ENCODE measurements at places on chromosomes 12 and 14.
A peak's percentile ranks its signal among the peaks of the same experiment; 100 is the strongest.

GRCh38 chr14:61107869-61108493, 126.9 kb downstream of the SLC38A6 start:
- no peak overlapping the region for H3K27ac ChIP-seq
- H3K27me3 ChIP-seq: no peaks in the 10 kb centered on the region
- H3K36me3 ChIP-seq: no peaks in the 10 kb centered on the region
- no peak overlapping the region for H3K4me3 ChIP-seq

GRCh38 chr12:114286145-114286544, 119.8 kb downstream of the TBX5 start:
- no peaks in the 10 kb centered on the region for H3K27me3 ChIP-seq
- no peaks in the 10 kb centered on the region for H3K4me1 ChIP-seq
- H3K27ac ChIP-seq: no peak overlapping the region
- H3K4me3 ChIP-seq: no peak overlapping the region
- DNase-seq: no peak
- no peaks in the 10 kb centered on the region for H3K36me3 ChIP-seq

DNA sequence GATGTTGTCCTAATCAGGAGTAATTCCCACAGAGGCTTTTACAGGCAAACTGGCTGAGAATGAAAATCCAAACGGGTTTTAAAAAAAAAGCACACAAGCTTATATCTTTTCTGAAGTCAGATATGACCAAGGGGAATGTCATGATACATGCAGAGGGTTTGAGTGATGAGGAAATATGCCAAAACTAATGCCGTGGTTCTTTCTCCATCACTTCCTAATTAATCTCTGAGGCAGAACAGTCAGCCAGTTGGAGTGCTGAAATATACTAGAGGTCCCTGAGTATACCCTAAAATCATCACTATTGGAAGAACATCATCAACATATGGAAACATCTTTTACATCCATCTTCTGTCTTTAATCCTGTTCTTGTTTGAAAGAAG, 160.8 kb upstream of the FAR2 start:
- no peak for DNase-seq
- H3K27me3 ChIP-seq: peaks cover 4% of the 10 kb centered on the region
- no peak overlapping the region for H3K27ac ChIP-seq
- no peaks in the 10 kb centered on the region for H3K36me3 ChIP-seq
- H3K4me1 ChIP-seq: no peaks in the 10 kb centered on the region

DNA sequence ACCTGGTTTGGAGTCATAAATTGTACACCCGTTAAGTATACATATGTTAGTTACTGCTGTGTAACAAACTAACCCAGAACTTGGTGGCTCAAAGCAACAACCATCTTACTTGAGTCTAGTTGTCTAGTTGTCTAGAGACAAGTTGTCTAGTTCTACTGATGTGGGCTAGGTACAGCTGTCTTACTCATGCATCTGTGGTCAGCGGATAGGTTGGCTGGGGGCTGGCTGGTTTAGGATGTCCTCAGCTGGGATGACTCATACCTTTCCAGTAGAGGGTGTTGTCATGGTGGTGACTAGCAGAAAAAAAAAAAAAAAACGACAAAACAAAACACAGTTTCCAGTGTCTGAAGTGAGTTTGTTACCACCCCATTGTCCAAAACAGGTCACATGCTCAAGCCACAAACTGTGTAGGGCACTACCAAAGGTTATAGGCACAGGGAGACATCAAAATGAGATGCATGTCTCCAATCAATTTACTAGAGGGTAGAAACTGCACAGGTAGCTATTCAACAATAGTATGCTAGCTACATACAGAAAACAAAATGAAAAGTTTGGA, 680.3 kb downstream of the MED13L start:
- H3K4me3 ChIP-seq: no peak overlapping the region
- no peak for DNase-seq
- H3K27ac ChIP-seq: no peak overlapping the region
- H3K36me3 ChIP-seq: no peaks in the 10 kb centered on the region
- H3K27me3 ChIP-seq: peaks cover 6% of the 10 kb centered on the region

DNA sequence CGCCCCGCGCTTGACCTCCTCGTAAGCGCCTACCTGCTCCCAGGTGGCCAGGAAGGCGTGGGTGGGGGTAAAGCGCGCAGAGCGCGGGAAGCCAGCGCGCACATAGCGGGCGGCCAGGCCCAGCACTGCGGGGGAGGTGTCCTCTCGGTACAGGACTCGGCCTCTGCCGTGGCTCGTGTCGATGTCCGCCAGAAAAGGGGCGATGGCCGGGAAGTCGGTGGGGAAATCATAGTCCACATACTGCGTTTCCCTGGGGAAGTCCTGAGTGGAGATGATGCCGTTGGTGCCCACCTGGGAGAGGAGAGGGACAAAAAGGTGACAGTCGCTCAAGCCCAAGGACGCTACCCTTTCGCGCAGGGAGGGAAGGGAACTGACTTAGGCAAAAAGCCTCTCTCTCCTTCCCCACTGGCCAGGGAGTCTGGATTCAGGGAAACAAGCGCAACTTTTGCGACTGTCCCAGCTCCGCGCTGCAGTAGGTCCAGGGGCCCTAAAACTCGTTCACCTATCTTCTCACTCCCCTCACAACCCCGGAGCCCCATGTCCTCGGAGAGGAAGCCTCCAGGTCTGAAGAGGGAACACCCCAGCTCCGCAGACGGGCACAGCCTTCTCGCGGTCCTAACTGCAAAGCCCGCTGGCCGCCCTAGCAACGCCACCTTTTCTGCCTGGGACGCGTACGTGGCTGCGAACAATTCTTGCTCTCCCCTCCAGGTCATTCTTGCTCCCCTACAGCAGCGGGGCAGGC, 815 bp downstream of the NID2 start:
- no peaks in the 10 kb centered on the region for H3K36me3 ChIP-seq
- peak overlapping the region; percentile 70 for H3K4me3 ChIP-seq
- peaks cover 33% of the 10 kb centered on the region for H3K27me3 ChIP-seq
- H3K4me1 ChIP-seq: peaks cover 32% of the 10 kb centered on the region
- H3K27ac ChIP-seq: peak overlapping the region; percentile 72

GRCh38 chr14:96681829-96682228, 115.4 kb upstream of the VRK1 start:
- no peaks in the 10 kb centered on the region for H3K4me1 ChIP-seq
- peaks cover 5% of the 10 kb centered on the region for H3K27me3 ChIP-seq
- H3K4me3 ChIP-seq: no peak overlapping the region
- no peak overlapping the region for H3K27ac ChIP-seq

DNA sequence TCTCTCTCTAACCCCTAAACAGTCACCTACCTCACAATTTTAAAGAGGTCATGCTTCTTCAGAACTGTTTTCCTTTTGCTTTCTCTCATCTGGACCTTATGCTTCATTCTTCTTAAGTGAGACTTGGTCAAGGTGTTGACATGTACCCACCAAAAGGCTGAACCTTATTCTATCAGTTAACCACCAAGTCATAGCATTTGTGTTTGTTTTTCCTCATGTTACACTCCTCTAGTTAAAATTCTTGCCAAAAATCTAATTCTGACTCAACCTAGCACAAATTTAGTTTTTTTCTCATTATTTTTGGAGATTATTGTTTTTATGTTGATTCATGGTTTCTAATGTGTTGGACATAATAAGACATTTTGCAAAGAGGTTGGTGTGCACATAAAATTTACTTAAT, 578.6 kb downstream of the SLC16A7 start:
- no peak overlapping the region for H3K4me3 ChIP-seq
- H3K4me1 ChIP-seq: no peaks in the 10 kb centered on the region
- H3K27ac ChIP-seq: no peak overlapping the region
- no peaks in the 10 kb centered on the region for H3K27me3 ChIP-seq

GRCh38 chr14:104093366-104094055, 8.0 kb downstream of the ASPG start:
- no peaks in the 10 kb centered on the region for H3K36me3 ChIP-seq
- H3K4me1 ChIP-seq: peaks cover 6% of the 10 kb centered on the region
- no peak overlapping the region for H3K4me3 ChIP-seq
- peak; percentile 55 for DNase-seq
- peaks cover 21% of the 10 kb centered on the region for H3K27me3 ChIP-seq
- no peak overlapping the region for H3K27ac ChIP-seq

GRCh38 chr12:112645586-112645985, 146.0 kb upstream of the RPH3A start:
- no peaks in the 10 kb centered on the region for H3K36me3 ChIP-seq
- peaks cover 9% of the 10 kb centered on the region for H3K27me3 ChIP-seq
- H3K4me3 ChIP-seq: no peak overlapping the region
- H3K4me1 ChIP-seq: no peaks in the 10 kb centered on the region

DNA sequence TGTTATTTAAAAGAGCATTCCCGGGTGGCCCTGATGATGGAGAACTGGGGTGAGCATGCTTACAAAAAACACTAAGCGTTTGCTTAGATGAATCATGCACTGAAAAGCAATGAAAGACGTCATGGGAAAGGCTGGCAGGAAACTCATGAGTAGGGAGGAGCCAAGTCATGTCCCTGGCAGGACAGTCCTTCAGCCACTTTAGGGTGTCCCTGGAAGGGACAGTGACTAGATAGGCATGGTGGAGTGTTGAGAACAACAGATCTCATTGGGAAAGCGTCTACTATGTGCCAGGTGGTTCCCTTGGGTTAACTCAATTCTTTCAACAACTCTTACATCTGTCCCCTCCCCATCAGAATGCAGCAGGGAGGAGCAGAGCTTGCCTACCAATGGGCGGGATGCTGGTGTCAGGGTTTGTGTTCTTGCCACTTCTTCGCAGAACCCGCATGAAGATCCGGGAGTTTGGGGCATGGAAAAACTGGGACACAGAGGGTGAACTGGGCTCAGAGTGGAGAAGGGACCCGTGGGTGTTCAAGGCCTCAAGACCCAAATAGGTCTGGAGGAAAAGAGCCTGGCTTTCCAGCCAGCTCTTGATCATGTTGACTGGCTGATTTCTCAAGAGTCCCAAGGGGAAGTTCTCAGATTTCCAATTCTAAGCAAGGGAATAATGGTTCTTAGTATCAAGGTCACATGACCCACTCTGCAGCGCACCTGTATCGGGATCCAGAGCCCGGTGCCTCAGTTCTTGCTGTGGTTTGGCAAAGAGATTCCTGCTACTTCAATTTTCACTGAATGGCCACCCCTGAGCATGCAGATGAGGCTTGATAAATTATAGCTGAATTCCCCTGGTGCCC, 653.9 kb upstream of the TBX3 start:
- H3K4me3 ChIP-seq: no peak overlapping the region
- H3K36me3 ChIP-seq: no peaks in the 10 kb centered on the region
- no peaks in the 10 kb centered on the region for H3K4me1 ChIP-seq
- DNase-seq: no peak

DNA sequence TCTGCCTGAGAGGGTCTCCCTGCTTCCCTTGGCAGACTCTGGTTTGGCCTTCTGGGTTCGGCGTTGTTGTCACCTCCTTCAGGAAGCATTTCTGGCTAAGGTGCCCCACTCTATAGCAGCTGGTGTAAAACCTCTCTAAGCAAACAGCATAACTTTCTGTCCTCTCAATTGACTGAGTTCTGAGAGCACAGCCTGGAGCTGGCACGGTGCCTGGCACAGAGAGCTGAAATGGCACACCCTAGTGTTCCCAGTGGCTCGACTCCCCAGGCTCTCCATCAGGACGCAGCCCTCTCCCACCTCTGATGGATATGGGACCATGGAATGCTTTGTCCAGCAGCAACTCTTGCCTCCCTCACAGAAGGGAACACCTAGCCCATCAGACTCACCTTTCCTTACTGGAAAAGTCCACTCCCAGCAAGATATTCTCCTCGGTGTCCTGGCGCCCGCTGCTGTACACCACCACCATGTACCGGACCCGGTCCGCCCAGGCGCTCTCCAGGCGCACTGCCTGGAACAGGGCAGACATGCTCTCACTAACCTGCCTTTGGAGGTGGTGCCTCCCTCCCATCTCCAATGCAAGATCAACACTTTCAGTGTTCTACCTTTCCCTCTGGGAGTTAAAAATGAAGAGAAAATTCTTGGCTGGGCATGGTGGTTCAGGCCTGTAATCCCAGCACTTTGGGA, 40.6 kb downstream of the SSH1 start:
- no peak for DNase-seq
- H3K4me1 ChIP-seq: peaks cover 57% of the 10 kb centered on the region
- H3K4me3 ChIP-seq: no peak overlapping the region
- peak overlapping the region; percentile 21 for H3K27ac ChIP-seq

DNA sequence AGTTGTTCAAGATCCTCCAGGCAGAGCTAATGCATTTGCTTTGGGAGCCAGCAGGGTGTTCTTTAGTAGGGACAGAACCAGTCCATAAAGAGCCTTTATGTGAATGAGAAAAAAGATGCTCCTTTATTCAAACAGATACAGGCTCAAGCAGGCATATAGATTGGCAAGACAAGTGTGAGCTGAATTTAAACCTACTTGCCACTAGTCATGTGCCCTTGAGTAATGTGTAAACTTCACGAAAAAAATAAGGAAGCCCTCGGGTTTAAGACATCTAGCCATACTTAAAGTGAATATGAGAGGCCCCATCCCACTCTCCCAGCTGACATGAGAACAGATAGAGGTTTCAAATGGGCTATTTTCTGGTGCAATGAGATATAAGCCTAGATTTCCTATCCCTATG, 43.1 kb upstream of the STRAP start:
- H3K4me3 ChIP-seq: no peak overlapping the region
- no peaks in the 10 kb centered on the region for H3K36me3 ChIP-seq
- DNase-seq: no peak
- H3K27ac ChIP-seq: no peak overlapping the region
- H3K4me1 ChIP-seq: no peaks in the 10 kb centered on the region
- no peaks in the 10 kb centered on the region for H3K27me3 ChIP-seq

GRCh38 chr14:94009767-94010166, 12.7 kb downstream of the CCDC197 start:
- peaks cover 8% of the 10 kb centered on the region for H3K27me3 ChIP-seq
- H3K27ac ChIP-seq: no peak overlapping the region
- no peaks in the 10 kb centered on the region for H3K4me1 ChIP-seq
- DNase-seq: no peak

GRCh38 chr12:123119808-123120207, 31.1 kb downstream of the PITPNM2 start:
- H3K4me1 ChIP-seq: peaks cover 27% of the 10 kb centered on the region
- H3K27ac ChIP-seq: no peak overlapping the region
- DNase-seq: no peak
- no peak overlapping the region for H3K4me3 ChIP-seq

GRCh38 chr12:870378-870777, 79.1 kb downstream of the RAD52 start:
- no peaks in the 10 kb centered on the region for H3K27me3 ChIP-seq
- H3K4me3 ChIP-seq: no peak overlapping the region
- H3K27ac ChIP-seq: no peak overlapping the region
- no peak for DNase-seq

- H3K27ac ChIP-seq: no peak overlapping the region
- no peaks in the 10 kb centered on the region for H3K27me3 ChIP-seq
- H3K4me1 ChIP-seq: no peaks in the 10 kb centered on the region
- no peak for DNase-seq
- no peak overlapping the region for H3K4me3 ChIP-seq
Measured at GRCh38 chr12:51636581-51636980, 45.5 kb downstream of the SCN8A start.

GRCh38 chr14:104805326-104805678, 4.4 kb downstream of the ZBTB42 start:
- DNase-seq: peak; percentile 69
- no peaks in the 10 kb centered on the region for H3K27me3 ChIP-seq
- no peaks in the 10 kb centered on the region for H3K36me3 ChIP-seq
- H3K27ac ChIP-seq: no peak overlapping the region
- H3K4me3 ChIP-seq: no peak overlapping the region

GRCh38 chr12:62371661-62372060, 95.0 kb upstream of the MON2 start:
- H3K36me3 ChIP-seq: peaks cover 4% of the 10 kb centered on the region
- H3K27ac ChIP-seq: no peak overlapping the region
- no peak for DNase-seq
- H3K4me1 ChIP-seq: no peaks in the 10 kb centered on the region
- H3K4me3 ChIP-seq: no peak overlapping the region

All from lower lobe of right lung (tissue), 2 donors.